ENCODE measurements at places on chromosomes 7 and 10. TPM values are rescaled to one million over a fixed set of nuclear protein-coding genes. Genes with fewer than 3 reads are reported as not detected.

ELN gene
- 3.9 TPM for total RNA-seq

DNA sequence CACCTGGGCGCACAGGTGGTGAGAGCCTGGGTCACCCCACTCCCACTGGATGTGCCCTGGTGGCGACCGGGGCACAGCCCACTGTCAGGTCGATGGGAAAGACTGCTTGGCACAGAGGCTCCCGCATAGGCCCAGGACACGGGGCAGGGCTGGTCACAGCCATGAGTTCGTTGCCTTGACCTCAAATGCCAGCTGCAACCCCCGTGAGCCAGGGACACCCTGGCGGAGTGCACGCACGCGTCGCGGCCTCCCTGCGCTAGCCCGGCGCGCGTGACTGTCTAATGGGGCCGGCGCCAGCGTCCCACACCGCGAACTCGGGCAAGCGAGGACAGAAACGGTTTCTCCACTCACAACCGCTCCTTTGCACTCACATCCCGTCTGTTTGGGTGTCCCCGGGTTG lies 267.4 kb downstream of the USP6NL start:
- no peak for DNase-seq

OR2A7 gene
- 9.9 TPM for total RNA-seq

GRCh38 chr10:13270877-13271551 lies 28.9 kb downstream of the PHYH start:
- no peak for DNase-seq

SYCE1 gene
- not detected for total RNA-seq

GRCh38 chr7:147912291-147912690 lies 678.3 kb upstream of the C7orf33 start:
- DNase-seq = no peak

NANOS1 gene
- total RNA-seq = 2.9 TPM

DYNC1I1 gene
- 3.3 TPM for total RNA-seq

DNA sequence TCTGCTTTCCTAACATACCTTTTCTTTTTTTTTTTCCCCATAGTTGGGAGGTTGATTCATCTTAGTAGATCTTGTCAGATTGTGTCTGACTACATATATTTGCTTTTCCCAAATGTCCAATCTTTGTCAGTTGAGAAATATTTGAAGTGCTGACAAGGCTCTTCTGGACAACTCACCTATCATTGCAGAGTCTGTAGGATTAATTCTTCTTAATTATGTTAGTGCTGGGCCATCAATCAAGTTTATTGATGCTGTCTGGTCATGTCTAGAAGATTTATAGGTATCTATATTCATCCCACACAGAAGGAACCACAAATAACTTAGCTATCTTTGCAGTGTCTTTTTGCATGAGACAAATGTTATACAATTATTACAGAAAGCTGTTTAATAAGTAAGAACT lies 310.6 kb downstream of the ACTR3B start:
- DNase-seq = no peak

DNA sequence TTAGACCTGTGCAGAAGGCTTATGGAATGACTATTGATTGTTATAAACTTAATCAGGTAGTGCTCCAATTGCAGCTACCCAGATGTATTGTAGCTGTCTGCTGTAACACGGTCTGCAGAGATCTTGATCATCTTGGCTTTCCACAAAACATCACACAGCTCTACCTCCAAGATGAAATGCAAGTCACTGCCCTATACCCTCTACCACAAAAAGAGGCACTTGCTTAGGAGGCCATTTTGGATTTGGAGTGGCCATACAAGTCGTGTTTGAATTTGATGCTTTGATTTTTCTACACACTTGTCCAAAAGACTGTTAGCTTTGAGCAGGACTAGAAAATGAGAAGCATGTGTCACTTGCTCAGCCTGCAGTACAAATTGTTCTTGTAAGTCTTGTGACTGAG lies 377.2 kb downstream of the TNS3 start:
- DNase-seq = no peak

- DNase-seq = no peak
These were observed 1.6 kb downstream of the LRRD1 start for GRCh38 chr7:92177362-92177761.

BMS1 gene
- total RNA-seq = 31.9 TPM

CH25H gene
- total RNA-seq = 0.11 TPM

- DNase-seq = no peak
These were observed 595.2 kb downstream of the AUTS2 start for GRCh38 chr7:70193514-70193913.

PITX3 gene
- total RNA-seq = 0.48 TPM

- DNase-seq = no peak
These were observed 25.3 kb downstream of the PFKFB3 start for GRCh38 chr10:6228010-6228511.

RPP30 gene
- 53.0 TPM for total RNA-seq

CHAT gene
- total RNA-seq = not detected

- no peak for DNase-seq
These were observed 43.9 kb downstream of the GRM8 start for GRCh38 chr7:127208860-127209259.

- DNase-seq = no peak
These were observed 55.4 kb upstream of the MXI1 start for GRCh38 chr10:110151971-110152370.

MUC12 gene
- total RNA-seq = 6.5 TPM

TUBB8 gene
- total RNA-seq = 2.4 TPM

GRCh38 chr7:28408105-28408959 lies 4.0 kb upstream of the CREB5 start:
- peak; percentile 51 for DNase-seq

- peak; percentile 64 for DNase-seq
These were observed 1.8 kb downstream of the SMURF1 start for GRCh38 chr7:99141841-99142726.

IMPDH1 gene
- total RNA-seq = 54.2 TPM

CALD1 gene
- 120 TPM for total RNA-seq

PPP1R9A gene
- 18.0 TPM for total RNA-seq

TRPV5 gene
- not detected for total RNA-seq

DNA sequence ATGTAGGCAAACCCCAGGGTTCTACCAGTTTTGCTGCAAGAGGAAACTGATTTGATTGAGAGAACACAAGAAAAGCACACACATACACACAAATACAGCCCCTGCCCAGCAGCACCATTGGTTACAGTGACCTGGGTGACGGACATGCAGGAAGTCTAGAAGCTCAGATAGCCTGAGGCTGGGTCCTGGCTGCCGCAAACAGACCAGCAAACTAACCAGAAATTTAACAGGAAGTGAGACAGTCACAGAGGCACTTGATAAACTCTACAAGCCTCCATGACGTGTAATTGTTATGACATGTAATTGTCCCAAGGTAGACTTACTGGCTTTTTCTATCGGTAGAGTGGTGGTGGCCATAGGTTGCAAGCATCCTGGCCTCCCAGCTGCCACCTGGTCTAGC lies 58.9 kb downstream of the PRKAR2B start:
- no peak for DNase-seq

GRCh38 chr10:44009891-44010632 lies 361.4 kb upstream of the ZNF32 start:
- DNase-seq = no peak

ASB10 gene
- not detected for total RNA-seq

ETV1 gene
- 81.4 TPM for total RNA-seq

- no peak for DNase-seq
These were observed 9.4 kb downstream of the SH3PXD2A start for GRCh38 chr10:103845972-103846371.

COL13A1 gene
- 4.2 TPM for total RNA-seq

- DNase-seq = no peak
These were observed 532.5 kb downstream of the GRM8 start for GRCh38 chr7:126720232-126720631.

DNA sequence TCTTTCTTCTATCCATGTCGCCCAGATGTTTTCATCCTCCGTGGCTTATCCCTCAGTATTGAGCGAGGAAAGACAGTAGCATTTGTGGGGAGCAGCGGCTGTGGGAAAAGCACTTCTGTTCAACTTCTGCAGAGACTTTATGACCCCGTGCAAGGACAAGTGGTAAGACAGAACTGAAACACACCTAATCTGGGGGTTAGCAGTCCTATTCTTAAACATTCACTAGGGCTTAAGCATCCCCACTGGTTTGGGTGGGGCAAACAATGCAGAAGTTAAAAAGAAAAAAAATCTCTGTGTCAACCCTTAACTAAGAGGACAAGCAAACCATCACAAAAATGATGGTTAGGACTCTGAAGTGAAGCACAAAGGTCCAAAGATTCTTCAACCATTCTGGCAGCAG lies 43.8 kb downstream of the SP8 start:
- DNase-seq = no peak

DNA sequence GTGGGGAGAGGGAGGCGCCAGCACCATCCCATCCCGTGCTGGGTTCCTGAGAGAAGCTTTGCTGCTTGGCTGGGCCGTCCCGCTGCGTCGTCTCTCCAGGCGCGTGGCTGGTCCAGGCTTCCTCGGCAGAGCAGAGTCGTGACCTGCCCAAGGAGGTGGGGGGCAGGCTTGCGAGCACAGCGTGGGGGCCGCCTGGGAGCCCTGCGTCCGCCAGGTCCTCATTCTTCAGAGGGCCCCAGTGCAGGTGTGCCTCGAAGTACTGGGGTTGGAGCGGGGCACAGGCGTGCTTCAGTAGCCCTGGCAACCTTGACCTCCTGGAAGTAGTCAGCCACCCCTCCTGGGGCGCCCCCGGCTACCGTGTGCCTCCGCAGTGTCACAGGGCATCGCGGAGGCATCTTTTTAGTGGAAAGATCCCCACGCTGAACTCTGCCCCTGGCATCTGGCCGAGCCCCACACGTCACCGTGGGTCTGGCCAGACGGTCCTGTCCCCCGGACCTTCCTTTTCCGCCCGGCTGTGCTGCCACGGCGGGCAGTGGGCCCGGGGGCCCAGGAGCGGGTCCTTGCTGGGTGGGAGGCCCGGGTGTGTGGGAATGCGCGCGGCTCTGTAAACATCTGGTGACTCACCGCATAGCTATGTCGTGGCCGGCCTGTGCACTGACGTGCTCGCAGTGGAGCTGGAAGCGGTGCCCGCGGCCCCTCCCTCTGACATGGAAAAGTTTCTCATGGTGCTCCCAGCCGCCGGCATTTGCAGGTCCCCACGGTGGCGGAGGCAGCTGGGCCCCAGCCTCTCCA lies 6.4 kb downstream of the MAFK start:
- peak; percentile 71 for DNase-seq

GRCh38 chr7:128435327-128435686 lies 20.4 kb upstream of the HILPDA start:
- no peak for DNase-seq

CISD1 gene
- total RNA-seq = 48.3 TPM

GRCh38 chr10:118045837-118046394 lies 825 bp downstream of the RAB11FIP2 start:
- DNase-seq = peak; percentile 54

- DNase-seq = peak; percentile 35
These were observed 339.9 kb upstream of the PODXL start for GRCh38 chr7:131896165-131896863.

DNA sequence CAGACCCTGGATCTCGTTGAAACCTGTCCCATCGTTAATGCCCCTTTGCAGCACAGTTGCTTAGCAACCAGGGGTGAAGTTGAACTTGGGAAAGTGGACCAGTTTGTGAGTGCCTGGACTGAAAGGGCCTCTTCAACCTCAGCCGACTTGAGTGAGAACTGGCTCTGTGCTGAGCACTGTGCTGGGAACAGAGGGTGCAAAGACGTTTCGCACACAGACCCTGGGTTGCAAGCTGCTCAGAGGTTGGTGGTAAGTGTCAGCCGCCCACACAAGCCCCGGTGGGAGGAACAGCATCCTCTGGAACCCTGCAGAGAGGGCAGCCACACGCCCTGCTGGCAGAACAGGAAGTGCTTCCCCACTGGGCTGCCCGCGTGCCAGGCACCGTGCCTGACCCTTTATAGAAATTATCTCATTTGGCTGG lies 89.2 kb downstream of the CARD11 start:
- peak; percentile 3 for DNase-seq

DNA sequence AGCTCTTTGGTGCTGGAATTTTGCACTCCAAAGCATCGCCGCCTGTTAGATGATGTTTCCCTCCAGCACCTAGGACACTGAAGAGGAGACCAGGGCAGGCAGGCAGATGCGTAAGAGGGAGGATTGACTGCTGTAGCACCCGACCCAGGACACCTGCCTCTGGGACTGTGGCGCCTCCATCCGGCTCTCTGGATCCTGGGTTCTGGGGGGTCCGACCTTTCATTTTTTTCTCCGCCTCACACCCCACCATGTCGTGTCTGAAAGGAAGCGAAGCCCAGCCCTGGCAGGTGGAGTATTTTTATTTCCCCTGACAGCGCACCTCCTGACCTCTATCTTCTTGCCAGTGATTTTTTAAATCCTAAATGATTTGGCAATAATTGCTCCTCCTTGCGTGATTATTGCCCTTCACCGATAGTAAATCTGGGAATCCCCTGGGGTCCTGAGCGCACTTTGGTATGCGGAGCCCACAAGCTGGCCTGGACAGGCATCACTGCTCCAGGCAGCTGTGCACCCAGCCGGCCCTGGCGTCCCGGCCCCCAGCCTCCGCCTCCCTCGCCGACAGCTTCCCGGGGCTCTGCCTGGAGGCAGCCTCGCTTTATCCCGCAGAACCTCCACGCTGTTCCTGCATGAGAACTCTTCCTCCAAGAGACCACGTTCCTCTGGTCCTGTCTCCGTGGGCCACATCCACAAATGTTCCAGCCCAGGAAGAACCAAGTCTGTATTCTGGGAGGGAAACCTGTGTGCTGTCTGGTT lies 48.4 kb downstream of the LHPP start:
- DNase-seq = no peak

KCNIP2 gene
- total RNA-seq = 5.2 TPM

GRCh38 chr7:40500219-40500618 lies 365.4 kb downstream of the SUGCT start:
- DNase-seq = no peak

TSPAN12 gene
- total RNA-seq = 17.3 TPM

DNA sequence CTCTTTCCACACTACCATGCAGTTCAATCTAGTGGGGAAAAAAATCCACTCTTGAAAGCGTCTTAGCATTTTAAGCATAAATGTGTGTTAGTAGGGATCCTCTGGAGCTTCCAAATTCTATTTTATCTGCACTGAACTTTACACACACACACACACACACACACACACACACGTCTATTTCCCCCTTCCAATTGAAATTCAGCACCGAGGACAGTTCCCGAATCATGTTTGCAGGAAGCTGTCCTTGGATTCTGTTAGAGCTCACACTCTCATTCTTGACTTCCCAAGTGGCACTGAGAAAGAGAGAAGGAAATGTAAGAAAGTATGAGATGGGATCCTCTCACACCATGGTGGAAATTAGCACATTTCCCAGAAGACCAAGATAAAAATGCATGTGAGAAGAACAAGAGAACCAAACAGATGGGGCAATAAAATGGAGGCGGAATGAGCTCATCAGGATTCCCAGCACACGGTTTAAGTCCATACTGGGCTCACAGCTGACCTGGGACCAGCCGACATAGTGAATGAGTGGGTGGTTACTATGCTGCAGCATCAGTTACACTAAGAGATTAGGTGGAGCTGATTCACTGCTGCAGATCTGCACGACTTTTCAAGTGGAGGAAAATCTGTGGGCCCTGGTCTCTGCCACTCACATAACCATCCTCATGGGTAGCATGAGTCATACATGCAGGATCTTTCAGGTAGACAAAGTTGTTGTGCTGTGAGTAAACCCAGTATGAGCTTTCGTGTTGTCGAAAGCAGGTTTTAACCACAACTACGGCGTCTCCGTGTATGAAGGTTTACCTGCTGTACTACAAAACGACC lies 3.3 kb upstream of the NPTX2 start:
- DNase-seq = peak; percentile 41

Measured in WTC11 (cell line).